ENCODE measurements at places on chromosomes 11 and 22. TPM values are rescaled to one million over a fixed set of nuclear protein-coding genes. Genes with fewer than 3 reads are reported as not detected.
A peak's percentile ranks its signal among the peaks of the same experiment; 100 is the strongest.

The LYVE1 gene
- total RNA-seq: not detected

The ZBED5 gene
- 52.4 TPM for total RNA-seq

The SCT gene
- total RNA-seq: not detected

- peak; percentile 72 for DNase-seq
These were observed 14.7 kb upstream of the MFRP start for GRCh38 chr11:119361056-119361787.

DNA sequence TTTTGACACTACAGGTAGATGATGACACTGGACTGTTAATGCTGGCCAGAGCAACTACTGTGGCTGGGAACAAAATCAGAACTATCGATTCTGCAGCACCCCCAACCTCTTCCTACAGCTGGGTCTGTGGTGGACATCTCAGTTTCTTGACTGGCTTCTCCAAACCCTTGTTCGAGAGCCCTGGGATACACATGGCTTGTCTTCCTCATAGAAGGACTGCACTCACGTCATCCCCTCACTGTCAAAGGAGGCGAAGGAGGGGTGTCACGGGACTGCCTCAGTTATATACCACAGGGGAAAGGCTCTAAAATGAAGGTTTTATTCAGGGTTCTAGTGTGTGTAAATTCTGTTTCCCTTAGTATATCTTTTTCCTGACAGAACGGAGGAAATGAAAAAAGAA, 44.9 kb downstream of the PITPNB start:
- DNase-seq: no peak

- no peak for DNase-seq
These were observed 26.7 kb downstream of the TMEM184B start for GRCh38 chr22:38246046-38246658.

DNA sequence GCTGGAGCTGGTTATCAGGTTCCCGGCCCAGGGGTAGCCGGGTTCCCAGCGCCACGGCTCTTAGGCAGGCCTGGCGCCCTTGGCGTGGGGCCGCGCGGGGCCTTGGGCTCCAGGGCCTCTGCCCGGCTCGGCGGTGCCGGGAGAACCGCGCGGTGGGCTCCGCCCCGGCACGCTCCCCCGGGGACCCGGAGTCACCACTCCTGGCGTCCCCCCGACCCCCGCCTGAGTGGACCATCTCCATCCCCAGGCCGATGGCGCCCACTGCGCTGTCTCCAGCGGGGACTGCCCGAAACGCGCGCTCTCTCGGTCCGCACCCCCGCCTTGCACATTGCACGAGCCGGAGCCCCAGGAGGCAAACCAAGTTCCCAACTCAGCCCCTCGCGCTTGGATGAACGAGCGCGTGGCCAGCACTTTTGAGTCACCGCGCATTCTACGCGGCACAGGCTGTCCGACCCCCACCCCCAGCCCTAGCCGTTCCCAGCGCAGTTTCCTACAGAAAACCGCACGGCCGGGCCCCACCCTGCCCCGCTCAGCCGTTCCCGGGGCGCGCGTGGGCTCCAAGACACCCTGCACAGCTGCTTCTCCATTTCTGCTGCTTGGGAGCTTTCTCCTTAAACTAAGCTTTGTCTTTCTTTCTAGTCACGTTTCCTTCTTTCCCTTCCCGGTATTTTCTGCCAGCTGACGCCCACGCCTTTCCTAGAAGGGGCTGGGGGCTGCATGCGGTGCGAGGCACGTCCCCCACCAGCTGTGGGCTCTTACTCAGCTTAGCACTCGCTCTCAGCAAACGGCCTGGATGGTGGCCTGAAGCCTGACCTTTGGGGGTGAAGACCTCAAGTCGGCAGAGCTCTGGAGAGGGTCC, 650 bp upstream of the CHID1 start:
- DNase-seq: peak; percentile 52

All from activated naive CD4-positive, alpha-beta T cell treated with anti-CD3 and anti-CD28 coated beads for 36 hours (primary cell).